Stomach (tissue), 19 donors: ENCODE measurements at places on chromosomes 4 and X. TPM values are rescaled to one million over a fixed set of nuclear protein-coding genes. Genes with fewer than 3 reads are reported as not detected.

DNA sequence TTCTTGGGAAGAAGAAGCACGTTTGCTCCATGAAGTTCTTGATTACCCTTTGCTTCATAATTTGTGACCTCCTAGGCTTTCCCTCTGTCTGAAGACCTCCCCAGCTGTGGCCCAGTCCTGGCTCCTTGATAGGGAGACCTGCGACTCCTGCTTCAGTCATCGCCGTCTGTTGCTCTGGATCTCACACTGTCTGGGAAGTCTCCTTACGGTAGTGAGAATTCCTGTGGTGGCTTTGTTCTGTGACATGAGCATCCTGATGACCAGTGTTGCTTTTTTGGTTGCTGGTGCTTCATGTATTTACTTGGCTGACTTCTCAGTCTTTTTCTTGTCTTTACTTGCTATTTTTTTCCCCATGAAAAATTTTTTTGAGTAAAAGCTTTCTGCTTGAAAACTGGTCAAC is 44.2 kb downstream of the JADE1 start:
- H3K27ac ChIP-seq: no peak overlapping the region
- peaks cover 100% of the 10 kb centered on the region for H3K36me3 ChIP-seq

DNA sequence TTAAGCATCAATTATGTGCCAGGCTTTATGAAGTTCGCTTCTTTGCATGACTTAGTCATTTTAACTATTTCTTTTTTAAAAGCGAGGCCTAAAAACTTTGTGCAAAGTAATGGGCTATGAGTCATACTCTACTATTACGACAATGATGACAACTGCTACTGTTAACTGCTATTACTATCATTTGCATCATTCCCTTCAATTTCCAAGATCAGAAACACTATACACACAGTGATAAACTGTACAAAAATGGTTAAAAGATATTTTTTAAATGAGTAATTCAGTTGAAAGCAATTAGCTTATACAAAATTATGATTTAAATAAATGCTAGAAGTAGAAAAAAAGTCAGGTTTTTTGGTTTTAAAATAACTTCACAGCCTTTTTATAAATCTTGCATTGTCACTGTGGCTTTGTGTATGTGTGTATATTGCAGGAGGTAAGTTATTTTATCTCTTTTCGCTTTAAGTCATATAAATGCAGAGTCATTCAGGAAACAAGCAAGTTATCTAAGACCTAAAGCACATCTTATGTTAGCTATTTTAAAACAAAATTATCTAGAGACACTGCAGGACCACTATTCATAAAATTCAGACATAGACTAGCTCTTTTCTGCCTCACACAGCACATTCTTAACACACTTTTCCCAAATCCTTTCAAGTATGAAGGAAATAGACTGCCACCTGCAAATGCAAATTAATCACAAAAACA is 18.5 kb upstream of the CXCL3 start:
- H3K4me3 ChIP-seq: no peak overlapping the region
- DNase-seq: no peak
- H3K4me1 ChIP-seq: no peaks in the 10 kb centered on the region
- no peaks in the 10 kb centered on the region for H3K27me3 ChIP-seq
- no peak overlapping the region for H3K27ac ChIP-seq

- no peaks in the 10 kb centered on the region for H3K4me1 ChIP-seq
- H3K27me3 ChIP-seq: no peaks in the 10 kb centered on the region
- no peaks in the 10 kb centered on the region for H3K36me3 ChIP-seq
- DNase-seq: no peak
- no peak overlapping the region for H3K4me3 ChIP-seq
- no peak overlapping the region for H3K27ac ChIP-seq
Measured at GRCh38 chrX:134580907-134581306, 77.4 kb downstream of the PLAC1 start.

GRCh38 chr4:1235381-1236102 is 13.4 kb downstream of the CTBP1 start:
- H3K27me3 ChIP-seq: no peaks in the 10 kb centered on the region
- peaks cover 64% of the 10 kb centered on the region for H3K36me3 ChIP-seq
- no peak overlapping the region for H3K4me3 ChIP-seq
- DNase-seq: no peak
- H3K27ac ChIP-seq: no peak overlapping the region

GRCh38 chrX:2677764-2678163 is 13.3 kb upstream of the CD99 start:
- H3K27ac ChIP-seq: no peak overlapping the region
- no peaks in the 10 kb centered on the region for H3K36me3 ChIP-seq
- peaks cover 35% of the 10 kb centered on the region for H3K4me1 ChIP-seq
- peak; percentile 33 for DNase-seq

DNA sequence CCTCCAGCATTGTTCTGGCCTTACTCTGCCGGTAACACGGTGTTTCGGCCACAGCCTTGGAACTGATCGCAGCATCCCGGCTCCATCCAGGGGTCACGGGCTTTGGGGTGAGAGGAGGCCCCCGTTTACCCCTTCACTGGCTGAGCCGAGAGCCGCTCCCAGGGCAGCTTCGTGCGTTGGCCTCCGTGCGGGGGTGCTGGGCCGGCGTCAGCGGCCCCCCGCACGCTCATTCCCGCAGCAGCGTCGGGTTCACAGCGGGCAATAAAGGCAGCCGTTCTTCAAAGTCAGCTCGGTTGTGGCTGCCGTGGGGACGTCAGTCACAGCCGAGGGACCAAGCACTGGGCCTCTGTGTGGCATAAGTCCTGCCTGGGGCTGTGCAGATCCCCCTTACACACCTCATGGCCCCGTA is 25.3 kb upstream of the PLCXD1 start:
- H3K4me1 ChIP-seq: no peaks in the 10 kb centered on the region
- no peak overlapping the region for H3K4me3 ChIP-seq
- H3K36me3 ChIP-seq: no peaks in the 10 kb centered on the region
- peaks cover 17% of the 10 kb centered on the region for H3K27me3 ChIP-seq

- H3K36me3 ChIP-seq: no peaks in the 10 kb centered on the region
- H3K27ac ChIP-seq: no peak overlapping the region
- no peak for DNase-seq
- peak overlapping the region; percentile 16 for H3K4me3 ChIP-seq
Measured at GRCh38 chr4:110610940-110611831, 11.7 kb downstream of the PITX2 start.

DNA sequence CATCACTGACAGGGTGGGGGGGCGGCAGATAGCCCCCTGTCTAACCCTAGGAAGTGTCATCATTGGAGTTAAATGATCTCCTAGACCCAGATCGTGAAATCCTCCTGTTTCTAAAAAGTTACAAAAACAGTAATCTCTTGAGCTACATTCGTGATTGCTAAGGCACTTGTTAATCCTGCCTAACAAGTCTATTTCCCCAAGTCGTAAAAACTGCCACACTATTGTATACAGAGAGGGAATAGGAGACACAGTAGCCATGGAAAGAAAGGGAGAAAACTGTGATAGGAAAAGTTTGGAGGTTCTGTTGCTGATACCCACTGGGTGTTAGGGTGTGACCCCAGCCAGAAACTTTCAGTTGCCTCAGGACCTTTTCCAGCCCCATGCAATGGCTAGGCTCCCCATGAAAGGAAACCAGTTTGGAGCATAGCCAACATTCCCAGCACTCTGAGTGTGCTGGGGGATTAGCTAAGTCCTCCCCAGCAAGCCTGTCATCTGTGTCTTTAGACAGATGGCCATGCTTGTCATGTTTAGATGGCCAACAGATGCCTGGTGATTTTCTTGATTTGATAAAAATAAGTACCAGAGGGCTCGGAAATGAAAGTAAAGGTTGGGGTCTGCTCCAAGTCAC is 63.3 kb upstream of the ANXA10 start:
- no peaks in the 10 kb centered on the region for H3K36me3 ChIP-seq
- H3K4me3 ChIP-seq: no peak overlapping the region
- no peak for DNase-seq
- no peak overlapping the region for H3K27ac ChIP-seq

DNA sequence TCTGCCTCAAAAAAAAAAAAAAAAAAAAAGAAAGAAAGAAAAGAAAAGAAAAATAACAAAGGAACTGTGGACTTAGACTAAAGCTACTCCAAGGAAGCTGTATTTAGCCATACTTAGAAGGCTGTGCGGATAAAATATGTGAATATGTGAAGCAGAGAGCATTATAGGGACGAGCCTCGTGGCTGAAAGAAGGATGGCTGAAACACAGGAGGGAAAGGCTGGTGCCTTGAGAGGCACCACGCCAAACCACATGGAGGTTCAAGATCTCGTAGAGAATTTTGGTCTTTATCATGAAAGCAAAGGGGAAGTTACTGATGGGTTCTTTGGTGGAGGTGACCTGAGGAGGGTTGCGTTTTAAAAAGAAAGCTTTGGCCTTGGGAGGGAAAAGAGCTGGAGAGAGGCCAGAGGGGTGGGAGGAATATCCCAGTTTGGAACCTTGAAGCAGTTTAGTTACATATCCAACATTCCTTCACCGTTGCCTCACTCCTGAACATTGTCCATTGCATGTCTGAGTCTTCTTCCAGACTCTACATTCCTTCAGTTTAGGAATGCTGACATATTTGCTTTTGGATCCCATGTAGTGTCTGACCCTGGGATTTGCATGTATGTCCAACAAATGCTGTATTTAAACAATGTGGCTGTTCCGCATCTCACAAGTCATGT is 82.5 kb downstream of the CPE start:
- DNase-seq: no peak
- peaks cover 11% of the 10 kb centered on the region for H3K4me1 ChIP-seq
- no peaks in the 10 kb centered on the region for H3K27me3 ChIP-seq
- peak overlapping the region; percentile 40 for H3K27ac ChIP-seq
- H3K4me3 ChIP-seq: no peak overlapping the region

- H3K4me1 ChIP-seq: peaks cover 9% of the 10 kb centered on the region
- H3K27me3 ChIP-seq: no peaks in the 10 kb centered on the region
- no peaks in the 10 kb centered on the region for H3K36me3 ChIP-seq
- no peak for DNase-seq
- H3K27ac ChIP-seq: no peak overlapping the region
- H3K4me3 ChIP-seq: no peak overlapping the region
Measured at GRCh38 chr4:128358913-128359279, 71.3 kb upstream of the PGRMC2 start.

GRCh38 chrX:39936886-39937770 is 160.6 kb downstream of the BCOR start:
- no peak overlapping the region for H3K4me3 ChIP-seq
- H3K4me1 ChIP-seq: no peaks in the 10 kb centered on the region
- no peak overlapping the region for H3K27ac ChIP-seq
- no peaks in the 10 kb centered on the region for H3K27me3 ChIP-seq
- H3K36me3 ChIP-seq: no peaks in the 10 kb centered on the region

DNA sequence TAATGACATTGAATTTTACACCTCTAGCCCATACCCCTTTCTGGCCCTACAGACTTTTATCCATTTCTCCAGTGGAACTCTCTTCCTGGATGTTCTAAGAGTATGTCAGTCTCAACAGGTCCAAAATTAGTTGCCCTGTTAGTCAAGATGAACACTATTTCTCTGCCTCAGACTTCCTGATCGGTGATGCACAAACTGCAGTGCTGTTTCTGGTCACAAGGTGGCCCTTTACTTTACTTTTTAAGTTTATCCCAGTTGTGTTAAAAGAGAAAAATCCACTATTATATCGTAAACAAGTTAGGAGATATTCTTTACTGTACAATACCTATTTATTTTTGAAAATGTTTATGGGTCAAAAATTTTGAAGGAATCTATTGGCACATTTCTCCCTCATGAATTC is 13.1 kb downstream of the TCEAL7 start:
- no peaks in the 10 kb centered on the region for H3K4me1 ChIP-seq
- peaks cover 4% of the 10 kb centered on the region for H3K27me3 ChIP-seq

- peak; percentile 76 for DNase-seq
- H3K4me3 ChIP-seq: peak overlapping the region; percentile 80
- H3K27ac ChIP-seq: peak overlapping the region; percentile 92
- no peaks in the 10 kb centered on the region for H3K27me3 ChIP-seq
Measured at GRCh38 chr4:26861434-26862186, 969 bp downstream of the STIM2 start.

- H3K27ac ChIP-seq: no peak overlapping the region
- H3K4me1 ChIP-seq: peaks cover 7% of the 10 kb centered on the region
- DNase-seq: no peak
Measured at GRCh38 chr4:47468706-47469365, 5.3 kb upstream of the COMMD8 start.

GRCh38 chr4:109238746-109239145 is 63.7 kb downstream of the COL25A1 start:
- H3K36me3 ChIP-seq: no peaks in the 10 kb centered on the region
- DNase-seq: no peak
- H3K27me3 ChIP-seq: no peaks in the 10 kb centered on the region
- H3K27ac ChIP-seq: no peak overlapping the region
- no peaks in the 10 kb centered on the region for H3K4me1 ChIP-seq

DNA sequence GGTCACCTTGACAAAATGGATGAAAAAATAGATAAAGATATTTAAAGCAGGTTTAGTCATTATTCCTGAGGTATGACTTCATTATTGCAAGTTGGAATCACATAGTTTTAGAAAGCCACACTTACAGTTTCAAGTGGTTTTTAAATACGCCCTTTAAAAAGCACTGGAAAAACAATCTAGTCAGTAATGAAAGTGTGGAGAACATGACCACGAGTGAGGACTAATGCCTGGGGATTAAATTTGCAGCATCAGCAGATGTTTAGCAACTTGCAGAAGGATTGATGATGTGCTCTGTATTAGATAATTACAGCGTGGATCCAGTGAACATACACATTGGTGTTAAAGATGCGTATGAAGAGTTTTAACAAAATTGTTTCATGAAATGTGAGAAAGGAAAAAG is 5.9 kb downstream of the SPARCL1 start:
- no peaks in the 10 kb centered on the region for H3K36me3 ChIP-seq
- peak; percentile 32 for DNase-seq
- no peak overlapping the region for H3K4me3 ChIP-seq
- H3K4me1 ChIP-seq: peaks cover 46% of the 10 kb centered on the region
- peak overlapping the region; percentile 83 for H3K27ac ChIP-seq
- no peaks in the 10 kb centered on the region for H3K27me3 ChIP-seq

MTCP1 gene
- 34.4 TPM for total RNA-seq

ZNF518B gene
- total RNA-seq: 40.6 TPM

SLC16A2 gene
- total RNA-seq: 0.89 TPM

FAM47E gene
- total RNA-seq: not detected
